ENCODE measurements at places on chromosomes 2 and 18. TPM values are rescaled to one million over a fixed set of nuclear protein-coding genes. Genes with fewer than 3 reads are reported as not detected.

Gene PFN4
- not detected for total RNA-seq

Gene CTAGE1
- not detected for total RNA-seq

Gene TXNDC2
- not detected for total RNA-seq

DNA sequence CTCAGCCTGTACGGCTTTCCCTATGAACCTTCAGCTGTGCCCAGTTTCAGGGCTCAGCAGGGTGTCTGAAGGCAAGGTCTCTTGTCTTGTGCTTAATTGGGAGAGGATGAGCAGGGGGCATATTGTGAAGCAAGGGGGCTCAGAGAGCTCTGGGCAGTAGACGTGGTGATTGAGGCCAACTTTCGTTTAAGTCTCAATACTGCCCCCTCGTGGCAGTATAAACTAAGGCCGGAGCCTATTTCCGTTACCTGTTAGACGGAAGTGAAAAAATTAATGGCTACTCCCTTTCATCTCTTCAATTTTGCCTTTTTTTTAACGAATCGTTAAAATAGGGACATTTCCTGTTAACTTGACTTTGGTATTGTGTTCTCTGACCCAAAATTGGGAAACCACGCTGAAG, 193.4 kb downstream of the TDRD15 start:
- DNase-seq = peak; percentile 49

DNA sequence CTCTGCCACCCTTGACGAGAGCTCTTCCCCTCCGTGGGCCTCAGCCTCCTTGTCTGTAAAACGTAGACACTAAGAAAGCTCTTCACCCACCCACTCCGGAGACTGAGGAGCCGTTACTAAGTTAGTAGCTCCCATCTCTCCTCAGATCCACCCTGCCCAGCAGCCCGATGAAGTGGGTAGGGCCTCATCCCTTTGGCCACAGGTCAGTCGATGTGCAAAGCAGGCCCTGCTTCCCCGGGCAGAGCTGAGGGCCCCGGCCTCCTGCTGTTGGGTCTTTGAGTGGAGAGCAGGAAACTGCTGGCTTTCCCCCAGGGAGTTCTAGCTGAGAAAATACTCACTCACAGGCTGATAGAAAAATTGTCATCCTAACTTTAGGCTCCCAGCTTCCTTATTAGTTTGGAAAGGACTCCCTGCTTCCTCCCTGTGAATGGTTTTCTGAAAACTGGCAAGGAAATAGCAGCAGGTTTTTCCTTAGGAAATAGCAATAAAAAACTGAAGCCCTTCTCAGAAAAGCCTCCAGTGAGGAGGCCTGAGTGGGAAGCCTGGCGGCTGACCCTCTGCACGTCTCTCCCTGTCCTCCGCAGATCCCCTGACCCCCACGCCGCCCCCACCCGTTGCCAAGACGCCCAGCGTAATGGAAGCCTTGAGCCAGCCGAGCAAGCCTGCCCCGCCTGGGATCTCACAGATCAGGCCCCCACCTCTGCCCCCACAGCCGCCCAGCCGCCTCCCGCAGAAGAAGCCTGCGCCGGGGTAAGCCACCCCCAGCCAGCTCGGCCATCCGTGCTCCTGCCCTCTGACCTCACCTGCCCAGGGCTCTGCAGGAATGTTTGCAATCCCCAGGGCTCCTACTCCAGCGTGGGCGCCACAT, 30.2 kb downstream of the ITGB1BP1 start:
- DNase-seq = no peak

DNA sequence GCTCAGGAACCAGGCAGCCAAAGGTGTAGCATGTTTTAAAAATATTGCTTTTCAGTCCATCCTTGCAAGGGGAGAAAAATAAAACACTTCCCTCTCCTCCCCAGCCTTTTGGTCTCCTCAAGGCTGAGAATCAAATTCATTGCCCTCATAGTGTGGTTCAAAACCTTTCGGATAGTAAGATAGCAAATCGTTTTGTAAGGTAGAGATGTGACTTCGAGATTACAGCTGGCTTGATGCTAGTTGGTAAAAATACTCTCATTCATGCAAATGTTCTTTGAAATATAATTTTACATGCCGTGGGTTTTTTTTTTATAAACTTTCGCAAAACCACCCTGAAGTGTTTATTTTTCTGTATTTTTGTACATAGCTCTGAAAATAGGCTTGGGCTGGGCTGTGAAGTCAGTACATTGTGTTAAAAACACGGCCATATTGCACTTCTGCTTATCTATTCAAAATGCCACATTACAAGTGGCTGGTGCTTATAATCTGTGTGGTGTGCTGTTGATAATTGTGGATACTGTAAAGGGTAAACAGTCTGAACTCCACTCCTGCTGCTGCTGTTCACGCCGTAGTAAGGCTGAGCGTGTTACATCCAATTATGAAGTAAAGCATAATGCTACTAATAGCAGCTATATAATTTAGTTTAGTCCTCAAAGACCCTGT, 172.0 kb upstream of the SIX3 start:
- DNase-seq = no peak

- DNase-seq = peak; percentile 28
These were observed 37.0 kb upstream of the GRHL1 start for GRCh38 chr2:9914384-9915065.

DNA sequence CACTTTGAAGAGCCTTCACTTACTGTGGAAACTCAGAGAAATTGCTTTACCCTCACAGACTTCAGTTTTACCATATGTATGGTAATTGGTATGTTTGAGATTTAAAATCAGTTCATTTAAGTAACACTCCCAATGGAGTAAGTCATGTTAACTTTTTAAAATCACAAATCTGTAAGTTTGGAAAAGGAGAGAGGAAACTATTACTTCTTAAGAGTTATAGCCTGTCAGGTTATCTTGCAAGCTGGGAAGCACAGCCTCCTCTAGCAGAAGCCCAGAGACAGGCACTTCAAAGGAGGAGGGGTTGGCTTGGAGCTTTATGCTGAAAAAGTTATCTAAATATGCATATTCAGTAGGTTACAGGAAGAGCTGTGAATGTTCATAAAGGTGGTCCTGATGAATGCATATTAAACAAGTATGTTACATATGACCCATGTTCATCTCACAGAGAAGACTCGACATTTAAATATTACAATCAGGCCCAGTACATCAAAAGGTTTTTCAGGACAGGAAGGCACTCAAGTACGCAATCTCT, 102.5 kb downstream of the XRCC5 start:
- no peak for DNase-seq

GRCh38 chr2:98569197-98569793, 39.0 kb downstream of the COA5 start:
- peak; percentile 73 for DNase-seq
